ENCODE measurements at places on chromosomes 13 and 19. TPM values are rescaled to one million over a fixed set of nuclear protein-coding genes. Genes with fewer than 3 reads are reported as not detected.

The CRX gene
- total RNA-seq, result not detected

The RFC3 gene
- total RNA-seq, result 32.2 TPM

The KCNJ14 gene
- 2.0 TPM for total RNA-seq

The MBD3L2 gene
- not detected for total RNA-seq

The OR7D2 gene
- not detected for total RNA-seq

The TTC9B gene
- not detected for total RNA-seq

The TMEM143 gene
- total RNA-seq, result 26.8 TPM

The GPR183 gene
- 6.0 TPM for total RNA-seq

The KLK3 gene
- 2.4 TPM for total RNA-seq

The ACTMAP gene
- 33.0 TPM for total RNA-seq

GRCh38 chr19:17289489-17289888 is 7.8 kb downstream of the ANKLE1 start:
- no peak overlapping the region for H3K4me3 ChIP-seq
- H3K4me1 ChIP-seq, result no peaks in the 10 kb centered on the region
- no peaks in the 10 kb centered on the region for H3K27me3 ChIP-seq
- no peak overlapping the region for H3K27ac ChIP-seq
- no peaks in the 10 kb centered on the region for H3K36me3 ChIP-seq
- DNase-seq, result peak; percentile 75

DNA sequence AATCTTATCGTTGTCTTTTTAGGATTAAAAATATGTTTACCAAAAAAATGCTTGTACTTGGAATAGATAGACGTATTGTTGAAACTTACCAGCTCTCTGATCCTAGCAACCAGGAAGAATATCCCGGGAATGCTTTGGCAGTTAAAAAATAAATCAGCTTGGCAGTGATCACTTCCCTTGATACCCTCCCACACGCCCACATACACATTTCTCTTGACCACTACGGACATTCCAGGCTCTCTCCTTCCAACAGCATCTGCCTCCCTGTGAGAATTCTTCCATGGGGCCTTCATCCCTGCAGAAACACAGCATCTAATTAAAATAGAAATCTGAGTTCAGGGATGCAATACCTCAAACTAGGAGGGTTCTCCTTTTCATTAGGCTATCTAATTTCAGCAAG is 57.9 kb downstream of the THSD1 start:
- H3K4me3 ChIP-seq, result no peak overlapping the region
- no peaks in the 10 kb centered on the region for H3K36me3 ChIP-seq
- H3K27me3 ChIP-seq, result no peaks in the 10 kb centered on the region
- H3K27ac ChIP-seq, result no peak overlapping the region
- no peaks in the 10 kb centered on the region for H3K4me1 ChIP-seq

DNA sequence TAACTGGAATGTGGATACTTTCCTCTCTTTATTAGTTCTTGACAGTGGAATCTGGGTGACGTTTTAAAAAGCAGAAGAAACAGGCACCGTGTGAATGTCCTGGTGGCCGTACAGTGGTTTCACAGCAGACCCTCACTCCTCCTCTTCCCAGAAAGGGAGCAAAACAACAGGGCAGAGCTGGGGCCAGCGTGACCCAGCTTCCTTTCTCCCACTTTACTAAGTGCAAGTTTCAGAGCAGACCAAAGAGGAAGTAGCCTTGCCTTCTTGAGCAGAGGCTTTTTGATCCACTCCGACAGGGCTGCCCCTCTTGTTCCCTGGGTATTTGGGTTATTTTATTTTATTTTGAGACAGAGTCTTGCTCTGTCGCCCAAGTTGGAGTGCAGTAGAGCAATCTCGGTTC is 19.6 kb upstream of the C19orf33 start:
- H3K4me1 ChIP-seq, result peaks cover 8% of the 10 kb centered on the region
- no peak for DNase-seq
- no peak overlapping the region for H3K27ac ChIP-seq
- peaks cover 47% of the 10 kb centered on the region for H3K36me3 ChIP-seq
- no peak overlapping the region for H3K4me3 ChIP-seq

DNA sequence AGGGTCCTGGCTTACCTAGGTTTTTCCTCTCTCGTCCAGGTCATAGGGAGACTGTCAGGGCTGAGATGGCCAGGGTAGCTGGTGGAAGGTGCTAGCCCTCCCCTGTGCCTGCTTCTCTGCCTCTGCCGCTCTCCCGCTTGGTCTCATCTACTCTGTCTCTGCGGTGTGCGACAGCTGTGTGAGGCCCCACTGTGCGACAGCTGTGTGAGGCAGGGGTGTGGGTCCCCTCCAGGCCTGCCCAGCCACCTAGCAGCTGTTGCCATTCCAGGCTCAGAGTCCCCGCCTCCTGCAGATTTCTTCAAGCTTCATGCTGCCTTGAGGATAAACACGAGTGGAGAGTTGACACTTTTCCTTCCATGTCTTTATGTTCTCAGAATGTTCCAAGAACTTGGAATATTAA is 53.0 kb downstream of the ARHGEF7 start:
- no peaks in the 10 kb centered on the region for H3K27me3 ChIP-seq
- no peak for DNase-seq
- no peaks in the 10 kb centered on the region for H3K36me3 ChIP-seq
- no peak overlapping the region for H3K27ac ChIP-seq

GRCh38 chr13:88754141-88754540 is 1083.0 kb downstream of the SLITRK5 start:
- no peak for DNase-seq
- no peaks in the 10 kb centered on the region for H3K4me1 ChIP-seq

DNA sequence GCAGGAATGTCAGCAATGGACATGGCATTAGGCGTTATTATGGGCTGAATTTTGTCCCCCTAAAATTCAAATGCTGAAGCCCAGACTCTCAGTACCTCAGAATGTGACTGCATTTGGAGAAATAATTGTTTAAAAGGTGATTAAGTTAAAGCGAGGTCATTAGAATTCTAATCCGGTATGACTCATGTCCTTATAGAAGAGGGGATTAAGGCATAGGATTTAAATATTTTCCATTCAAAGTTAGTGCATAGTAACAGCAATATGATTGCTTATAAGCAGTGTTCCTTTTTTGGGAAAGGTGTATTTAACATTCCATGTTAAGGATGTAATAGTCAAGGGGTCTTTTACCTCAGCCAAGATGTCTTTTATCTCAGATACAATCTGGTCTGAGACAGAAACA is 95.5 kb downstream of the NHLRC3 start:
- no peak overlapping the region for H3K27ac ChIP-seq
- H3K4me3 ChIP-seq, result no peak overlapping the region
- H3K36me3 ChIP-seq, result no peaks in the 10 kb centered on the region
- DNase-seq, result no peak

- H3K4me3 ChIP-seq, result no peak overlapping the region
- no peak overlapping the region for H3K27ac ChIP-seq
- peaks cover 13% of the 10 kb centered on the region for H3K4me1 ChIP-seq
- no peak for DNase-seq
- H3K27me3 ChIP-seq, result no peaks in the 10 kb centered on the region
Measured at GRCh38 chr19:2341982-2342381, 13.5 kb downstream of the SPPL2B start.

GRCh38 chr19:3788996-3789778 is 3.0 kb upstream of the MATK start:
- no peaks in the 10 kb centered on the region for H3K36me3 ChIP-seq
- no peak for DNase-seq
- H3K27ac ChIP-seq, result no peak overlapping the region
- no peak overlapping the region for H3K4me3 ChIP-seq
- peaks cover 8% of the 10 kb centered on the region for H3K4me1 ChIP-seq

GRCh38 chr13:20801707-20802106 is 27.9 kb upstream of the EEF1AKMT1 start:
- H3K27ac ChIP-seq, result no peak overlapping the region
- H3K4me1 ChIP-seq, result no peaks in the 10 kb centered on the region
- H3K36me3 ChIP-seq, result no peaks in the 10 kb centered on the region
- DNase-seq, result no peak
- H3K27me3 ChIP-seq, result no peaks in the 10 kb centered on the region

DNA sequence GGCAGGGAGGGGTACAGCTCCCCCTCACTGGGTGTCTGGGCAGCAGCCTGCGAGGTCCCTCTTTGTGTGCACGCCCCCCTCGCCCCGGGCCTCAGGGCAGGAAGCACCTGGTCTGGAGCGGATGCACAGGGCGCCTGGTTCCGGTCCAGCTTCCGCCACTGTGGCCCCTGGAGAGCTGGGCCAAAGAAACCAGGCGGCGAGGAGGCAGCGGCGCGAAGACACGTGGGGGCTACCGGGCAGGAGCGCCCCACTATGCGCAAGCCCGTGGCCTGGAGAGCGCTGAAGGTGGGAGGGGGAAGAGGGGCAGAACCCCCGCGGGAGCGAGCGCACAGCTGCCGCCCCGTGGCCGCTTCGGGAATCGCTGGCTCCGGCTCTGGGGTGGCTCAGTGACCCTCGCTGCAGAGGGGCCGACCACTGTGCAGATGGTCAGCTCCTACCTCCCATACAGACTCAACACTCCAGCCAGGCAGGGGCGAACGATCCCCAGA is 1.7 kb upstream of the LYL1 start:
- no peaks in the 10 kb centered on the region for H3K36me3 ChIP-seq
- peak overlapping the region; percentile 69 for H3K27ac ChIP-seq
- no peaks in the 10 kb centered on the region for H3K27me3 ChIP-seq
- H3K4me3 ChIP-seq, result peak overlapping the region; percentile 36
- peak; percentile 67 for DNase-seq

GRCh38 chr19:15584541-15585115 is 30.4 kb upstream of the CYP4F8 start:
- no peaks in the 10 kb centered on the region for H3K27me3 ChIP-seq
- H3K4me1 ChIP-seq, result no peaks in the 10 kb centered on the region
- no peaks in the 10 kb centered on the region for H3K36me3 ChIP-seq
- no peak overlapping the region for H3K27ac ChIP-seq

- no peaks in the 10 kb centered on the region for H3K36me3 ChIP-seq
- no peak overlapping the region for H3K27ac ChIP-seq
- no peaks in the 10 kb centered on the region for H3K27me3 ChIP-seq
- no peak for DNase-seq
- no peak overlapping the region for H3K4me3 ChIP-seq
Measured at GRCh38 chr13:46654951-46655350, 102.0 kb downstream of the LRCH1 start.

- DNase-seq, result peak; percentile 89
- peak overlapping the region; percentile 41 for H3K4me3 ChIP-seq
- H3K27ac ChIP-seq, result peak overlapping the region; percentile 68
- no peaks in the 10 kb centered on the region for H3K27me3 ChIP-seq
- H3K36me3 ChIP-seq, result no peaks in the 10 kb centered on the region
Measured at GRCh38 chr19:56838909-56839651, 1.4 kb downstream of the PEG3 start.

- no peak for DNase-seq
- no peak overlapping the region for H3K4me3 ChIP-seq
- H3K27me3 ChIP-seq, result no peaks in the 10 kb centered on the region
Measured at GRCh38 chr19:21622920-21623319, 117.5 kb downstream of the ZNF429 start.

DNA sequence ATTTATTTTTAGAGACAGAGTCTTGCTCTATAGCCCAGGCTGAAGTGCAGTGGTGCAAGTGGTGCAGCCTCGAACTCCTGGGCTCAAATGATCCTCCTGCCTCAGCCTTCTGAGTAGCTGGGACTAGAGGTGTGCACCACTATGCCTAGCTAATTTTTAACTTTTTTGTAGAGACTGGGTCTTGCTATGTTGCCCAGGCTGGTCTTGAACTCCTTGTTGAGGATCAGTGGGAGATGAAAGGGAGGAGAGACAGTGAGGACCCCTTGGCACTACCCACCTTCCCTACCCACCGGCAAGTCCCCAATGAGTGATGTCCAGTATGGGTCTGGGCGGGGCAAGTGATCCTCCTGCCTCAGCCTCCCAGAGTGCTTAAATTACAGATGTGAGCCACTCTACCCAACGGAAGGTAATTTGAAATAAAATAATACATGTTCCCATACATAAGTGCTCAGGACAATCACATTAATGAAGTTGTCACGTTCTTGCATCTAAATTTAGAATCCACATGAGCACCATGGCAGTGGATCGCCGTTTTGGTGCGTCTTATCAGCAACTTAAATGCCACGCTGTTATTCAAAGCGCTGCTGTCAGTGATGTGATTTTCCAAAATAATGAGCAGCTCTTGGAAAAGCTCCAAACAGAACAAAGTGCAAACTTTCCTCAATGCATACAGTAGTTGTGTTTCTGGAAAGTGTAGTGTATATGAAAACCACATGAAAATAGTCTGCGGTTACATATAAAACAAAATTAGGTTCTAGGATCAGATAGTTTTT is 5.9 kb upstream of the ARL11 start:
- no peaks in the 10 kb centered on the region for H3K27me3 ChIP-seq
- H3K4me3 ChIP-seq, result no peak overlapping the region
- no peak for DNase-seq
- H3K4me1 ChIP-seq, result no peaks in the 10 kb centered on the region
- H3K27ac ChIP-seq, result no peak overlapping the region

DNA sequence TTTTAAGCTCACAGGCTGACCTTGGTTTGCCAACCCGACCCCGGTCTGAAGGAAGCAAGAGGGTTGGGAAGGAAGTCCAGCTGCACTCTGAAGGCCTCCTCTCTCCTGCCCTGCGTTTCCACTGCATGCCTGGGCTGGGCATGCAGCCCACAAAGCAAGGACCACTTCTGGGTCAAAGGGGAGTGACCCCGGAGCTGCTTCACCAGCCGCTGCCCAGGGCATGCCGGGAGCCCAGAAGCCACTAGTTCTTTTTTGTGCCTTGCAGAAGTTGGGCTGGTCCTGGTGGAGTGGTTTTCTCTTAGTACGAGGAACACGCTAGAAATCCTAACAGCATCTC is 166.7 kb downstream of the FLT1 start:
- no peaks in the 10 kb centered on the region for H3K36me3 ChIP-seq
- no peaks in the 10 kb centered on the region for H3K27me3 ChIP-seq
- no peaks in the 10 kb centered on the region for H3K4me1 ChIP-seq
- no peak for DNase-seq

DNA sequence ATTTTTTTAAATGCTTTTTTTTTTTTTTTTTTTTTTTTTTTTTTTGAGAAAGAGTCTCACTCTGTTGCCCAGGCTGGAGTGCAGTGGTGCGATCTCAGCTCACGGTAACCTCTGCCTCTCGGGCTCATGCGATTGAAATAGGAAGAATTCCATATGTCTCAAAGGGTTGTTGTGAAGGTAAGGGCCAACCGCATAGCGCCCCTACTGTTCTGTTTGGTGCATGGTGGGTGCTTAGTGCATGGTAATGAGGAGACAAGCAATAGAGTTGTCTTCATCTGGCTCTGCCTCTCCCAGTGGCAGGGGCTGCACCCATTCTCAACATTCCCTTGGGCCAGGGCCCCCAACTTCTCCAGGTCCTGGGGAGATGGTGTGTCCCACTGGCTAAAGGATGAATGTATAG is 68.7 kb downstream of the RASL11A start:
- no peaks in the 10 kb centered on the region for H3K36me3 ChIP-seq
- no peaks in the 10 kb centered on the region for H3K4me1 ChIP-seq
- no peaks in the 10 kb centered on the region for H3K27me3 ChIP-seq
- no peak for DNase-seq
- H3K27ac ChIP-seq, result no peak overlapping the region
- no peak overlapping the region for H3K4me3 ChIP-seq

- H3K4me3 ChIP-seq, result peak overlapping the region; percentile 72
- H3K36me3 ChIP-seq, result no peaks in the 10 kb centered on the region
- H3K27ac ChIP-seq, result peak overlapping the region; percentile 65
- no peaks in the 10 kb centered on the region for H3K27me3 ChIP-seq
Measured at GRCh38 chr13:110307767-110308655, 927 bp downstream of the COL4A2 start.

- peaks cover 14% of the 10 kb centered on the region for H3K4me1 ChIP-seq
- peak; percentile 49 for DNase-seq
- peak overlapping the region; percentile 64 for H3K27ac ChIP-seq
- H3K4me3 ChIP-seq, result peak overlapping the region; percentile 35
- peaks cover 4% of the 10 kb centered on the region for H3K27me3 ChIP-seq
- H3K36me3 ChIP-seq, result no peaks in the 10 kb centered on the region
Measured at GRCh38 chr19:49017666-49018351, 918 bp upstream of the LHB start.

GRCh38 chr13:39095500-39095899 is 57.2 kb downstream of the NHLRC3 start:
- no peaks in the 10 kb centered on the region for H3K4me1 ChIP-seq
- no peak for DNase-seq
- H3K36me3 ChIP-seq, result no peaks in the 10 kb centered on the region
- no peak overlapping the region for H3K27ac ChIP-seq
- H3K27me3 ChIP-seq, result no peaks in the 10 kb centered on the region
